Activated CD8-positive, alpha-beta memory T cell treated with anti-CD3 and anti-CD28 coated beads, Interleukin-2, amount 50 U/mL, for 4 hours (primary cell): ENCODE measurements at places on chromosomes 5 and 9.

DNA sequence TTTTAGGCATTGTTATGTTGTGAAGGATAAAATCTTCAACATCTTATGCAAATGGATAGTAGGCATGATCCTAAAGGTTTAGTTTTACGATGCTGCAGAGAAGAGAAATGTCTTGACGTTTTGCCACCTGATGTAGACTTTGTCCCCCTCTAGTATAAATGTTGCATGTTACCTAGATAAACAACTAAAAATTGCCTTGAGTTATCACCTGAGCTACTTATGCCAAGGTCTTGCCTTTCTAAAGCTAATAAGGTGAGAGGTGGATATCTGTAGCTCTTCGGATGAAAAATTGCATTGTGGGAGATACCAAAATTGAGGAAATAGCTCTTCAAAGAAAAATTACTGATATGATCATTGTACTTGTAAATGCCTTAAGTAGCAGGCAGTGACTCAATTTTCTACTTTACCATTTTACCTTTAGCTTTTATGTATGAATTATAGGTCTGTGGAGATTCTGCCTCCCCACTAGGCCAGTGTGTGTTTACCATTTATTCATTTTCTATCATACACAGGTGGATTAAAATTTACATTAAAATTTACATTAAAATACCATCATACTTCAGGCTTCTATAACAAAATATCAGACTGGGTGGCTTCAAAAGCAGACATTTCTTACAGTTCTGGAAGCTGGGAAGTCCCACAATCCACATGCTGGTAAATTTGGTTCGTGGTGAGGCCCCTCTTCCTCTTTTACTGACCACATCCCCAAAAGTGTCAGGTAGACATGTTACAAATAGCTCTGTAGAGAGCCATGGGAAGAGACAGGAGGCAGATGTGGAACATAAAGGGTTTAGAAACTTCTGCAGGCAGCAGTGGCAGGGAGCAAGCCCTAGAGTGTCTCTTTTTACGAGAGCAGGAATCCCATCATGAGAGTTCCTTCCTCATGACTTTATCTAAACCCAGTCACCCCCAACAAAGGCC lies 100.7 kb upstream of the ERBIN start:
- no peak for DNase-seq

DNA sequence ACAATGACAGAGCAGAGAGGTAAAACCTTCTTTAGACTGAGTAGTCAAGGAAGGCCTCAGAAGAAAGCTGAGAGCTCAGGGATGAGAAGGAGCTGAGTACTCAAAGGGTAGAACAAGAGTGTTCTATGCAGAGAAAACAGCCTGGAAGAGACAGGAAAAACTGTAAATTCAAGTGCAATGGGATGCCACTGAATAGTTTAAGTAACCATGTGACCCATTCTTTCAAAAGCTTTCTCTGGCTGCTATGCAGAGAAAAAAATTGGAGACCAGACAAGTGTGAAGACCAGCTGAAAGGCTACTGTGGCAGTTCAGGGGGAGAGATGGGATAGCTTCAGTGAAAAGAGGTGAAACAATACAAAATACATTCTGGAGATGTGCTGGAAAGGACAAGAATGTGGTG lies 61.3 kb upstream of the RNF38 start:
- no peak for DNase-seq

GRCh38 chr9:32801530-32801929 lies 18.2 kb downstream of the TMEM215 start:
- DNase-seq: no peak

GRCh38 chr9:13446286-13446937 lies 166.9 kb upstream of the MPDZ start:
- DNase-seq: no peak

GRCh38 chr5:94463739-94464138 lies 154.7 kb downstream of the KIAA0825 start:
- DNase-seq: no peak

DNA sequence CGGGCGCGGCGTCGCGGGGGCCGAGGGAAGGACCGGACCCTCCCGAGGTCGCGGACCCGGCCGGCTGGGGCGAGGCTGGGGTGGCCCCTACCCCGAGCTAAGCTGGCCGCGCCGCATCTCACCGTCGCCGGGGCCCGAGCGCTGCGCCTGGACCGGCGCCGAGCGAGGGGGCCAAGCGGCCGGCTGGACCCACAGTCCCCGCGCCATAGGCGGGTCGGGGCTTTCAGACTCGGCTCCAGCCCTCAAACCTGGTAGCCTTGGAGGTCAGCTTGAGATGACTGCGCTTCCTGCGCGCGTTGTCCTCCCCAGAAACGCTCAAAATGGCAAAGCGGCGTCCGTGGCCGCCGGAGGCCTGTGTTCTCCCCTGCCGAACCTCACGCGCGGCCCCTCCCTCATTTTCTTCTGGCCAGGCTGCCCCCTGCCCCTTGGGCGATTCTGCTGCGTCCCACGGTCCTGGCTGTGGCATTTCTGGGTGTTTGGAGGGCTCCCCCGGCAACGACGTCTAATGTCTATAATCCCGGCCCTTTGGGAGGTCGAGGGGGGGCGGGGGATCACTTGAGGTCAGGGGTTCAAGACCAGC lies 8.7 kb upstream of the GRIN1 start:
- peak; percentile 16 for DNase-seq

DNA sequence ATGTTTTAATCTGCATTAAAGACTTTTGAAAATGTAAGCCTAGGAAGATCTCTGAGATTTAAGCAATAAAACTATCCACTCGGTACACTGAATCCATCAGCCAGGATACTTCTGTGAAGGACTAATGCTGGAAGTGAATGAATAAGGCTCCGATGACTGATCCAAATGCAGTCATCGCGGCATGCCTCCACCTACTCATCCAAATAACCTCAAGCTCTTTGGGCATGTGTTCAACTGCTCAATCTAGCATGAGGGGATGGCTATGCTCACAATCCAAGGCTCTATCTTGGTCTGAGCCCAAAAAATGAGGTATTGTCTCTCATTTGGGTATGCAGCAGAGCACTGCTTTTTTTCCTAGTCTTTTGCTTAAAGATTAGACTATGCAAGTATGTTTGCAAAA lies 19.2 kb downstream of the MARCHF3 start:
- DNase-seq: no peak

DNA sequence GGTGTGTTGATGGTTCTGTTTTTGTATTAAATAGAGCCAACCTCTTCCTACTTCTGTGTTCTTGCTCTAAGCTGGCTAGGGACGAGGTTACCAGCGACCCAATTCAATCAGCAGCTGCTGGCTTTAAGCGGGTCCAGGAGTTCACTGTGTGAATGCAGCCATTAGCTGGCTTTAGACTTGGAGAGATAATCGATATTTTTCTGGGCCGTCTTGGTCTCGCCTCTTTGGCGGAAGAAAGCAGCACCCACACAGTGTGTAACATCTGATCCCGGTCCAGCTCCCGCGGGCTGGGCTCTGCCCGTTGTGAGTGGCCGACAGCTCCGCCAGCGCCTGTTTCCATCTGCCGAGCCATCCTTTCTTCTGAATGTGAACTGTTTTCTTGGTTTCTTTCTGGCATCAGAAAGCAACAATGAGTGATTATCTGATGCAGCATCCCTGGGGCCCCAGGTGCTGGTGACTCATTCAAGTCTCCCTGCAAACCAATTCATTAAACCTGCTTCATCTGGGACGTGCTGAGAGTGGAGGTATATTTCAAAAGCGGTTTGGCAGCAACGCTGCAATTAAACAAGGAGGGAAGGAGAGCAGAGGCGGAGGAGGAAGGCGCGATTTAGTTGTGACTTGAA lies 90.8 kb upstream of the IRX4 start:
- DNase-seq: no peak
